ENCODE measurements at places on chromosomes 16 and 17.

- peak; percentile 77 for DNase-seq
These were observed 693.0 kb upstream of the SOX9 start for GRCh38 chr17:71427801-71428200.

- DNase-seq: peak; percentile 83
These were observed 20.1 kb downstream of the CD7 start for GRCh38 chr17:82297280-82297713.

DNA sequence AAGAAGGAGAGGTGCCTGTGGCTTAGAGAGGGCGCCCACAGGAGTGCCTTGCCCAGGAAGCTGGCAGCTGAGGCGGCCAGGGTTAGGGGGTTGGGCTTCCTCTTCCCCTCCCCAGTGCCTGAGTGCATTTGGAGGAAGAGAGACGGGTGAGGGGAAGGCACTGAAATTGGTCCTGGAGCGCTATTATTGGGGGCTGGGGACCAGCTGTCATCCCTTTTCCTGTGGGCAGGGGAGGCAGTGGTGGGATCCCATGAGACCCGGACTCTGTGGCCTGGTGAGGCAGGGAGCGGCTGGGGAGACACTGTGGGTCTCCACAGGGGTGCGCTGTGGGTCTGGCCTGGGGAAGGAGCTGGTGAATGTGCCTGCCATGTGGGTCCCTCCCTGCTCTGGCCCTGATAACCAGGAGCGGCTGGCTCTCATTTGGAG, 259.7 kb downstream of the SEC14L1 start:
- no peak for DNase-seq

GRCh38 chr17:21425736-21426135, 49.6 kb downstream of the KCNJ12 start:
- peak; percentile 39 for DNase-seq

- no peak for DNase-seq
These were observed 5.2 kb upstream of the KCNH6 start for GRCh38 chr17:63517825-63518534.

GRCh38 chr16:14071576-14072271, 605 bp downstream of the MRTFB start:
- DNase-seq: no peak

- DNase-seq: no peak
These were observed 3.3 kb downstream of the C16orf46 start for GRCh38 chr16:81073560-81074330.

- no peak for DNase-seq
These were observed 8.6 kb downstream of the KRT28 start for GRCh38 chr17:40791111-40791510.

DNA sequence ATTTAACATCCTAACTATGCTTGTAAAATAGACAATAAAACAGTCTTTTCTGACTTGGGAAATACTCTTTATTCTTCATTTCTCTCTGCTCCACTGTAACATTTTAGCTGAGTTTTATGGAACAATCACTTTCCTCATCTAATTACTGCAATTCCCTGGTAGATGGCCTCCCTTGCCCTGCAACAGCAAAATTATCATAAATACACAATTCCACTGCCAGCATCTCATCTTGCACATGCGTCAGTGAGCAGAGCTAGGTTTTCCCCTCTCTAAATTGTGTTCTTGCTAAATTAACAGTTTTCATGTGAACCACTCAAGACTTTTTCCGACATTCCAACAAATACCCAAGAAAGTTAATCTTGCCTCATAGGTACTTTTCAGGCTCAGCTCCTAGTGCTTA, 920.9 kb upstream of the GOT2 start:
- DNase-seq: no peak

- DNase-seq: no peak
These were observed 4.8 kb upstream of the HOXB8 start for GRCh38 chr17:48619826-48620449.

- DNase-seq: no peak
These were observed 462.5 kb upstream of the EEF2KMT start for GRCh38 chr16:5560084-5560483.

GRCh38 chr16:70331588-70332358, 14.9 kb upstream of the DDX19A start:
- DNase-seq: peak; percentile 18

Data from epithelial cell of esophagus (primary cell).